ENCODE measurements at places on chromosomes 13 and 19.

DNA sequence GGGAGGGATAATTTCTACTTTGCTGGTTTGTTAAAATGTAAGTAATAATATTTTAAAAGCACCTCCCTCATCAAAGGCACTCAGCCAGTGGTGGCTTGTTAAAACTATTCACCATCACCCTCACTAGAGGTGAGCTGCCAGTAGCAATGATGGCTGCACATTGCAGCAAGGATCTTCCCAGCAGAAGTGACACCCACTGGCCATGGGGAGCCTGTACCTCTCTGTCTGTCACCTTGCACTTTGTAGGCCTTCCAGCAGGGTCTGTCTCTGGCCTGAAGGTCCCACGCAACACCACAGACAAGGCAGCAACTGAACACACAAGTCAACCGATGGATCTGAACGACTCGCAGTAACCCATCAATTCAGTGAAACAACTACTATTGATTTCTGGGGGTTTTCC lies 47.3 kb upstream of the C13orf42 start:
- no peak for DNase-seq

DNA sequence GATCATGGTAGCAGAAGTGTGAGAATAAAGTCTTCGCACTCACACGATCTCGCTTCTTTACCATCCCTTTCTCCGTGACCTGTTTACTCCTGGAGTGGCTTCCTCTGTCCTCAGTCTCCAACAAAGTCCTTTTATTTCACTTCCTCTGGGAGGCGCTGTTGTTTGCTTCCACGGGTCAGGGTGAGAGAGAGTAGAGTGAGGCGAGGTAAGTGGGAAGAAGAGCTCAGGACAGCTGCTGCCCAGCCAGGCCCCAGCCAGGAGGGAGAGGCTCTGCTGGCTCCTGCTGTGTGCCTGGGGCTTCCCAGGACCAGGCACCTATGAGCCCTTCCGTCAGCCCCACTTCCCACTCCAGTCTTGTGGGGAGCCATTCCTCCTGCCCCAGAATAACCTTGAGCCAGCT lies 242.1 kb downstream of the FGF9 start:
- DNase-seq, result no peak

GRCh38 chr19:48290771-48291488 lies 21.0 kb downstream of the ZNF114 start:
- DNase-seq, result no peak

- no peak for DNase-seq
These were observed 27.8 kb upstream of the F2RL3 start for GRCh38 chr19:16861011-16861410.

DNA sequence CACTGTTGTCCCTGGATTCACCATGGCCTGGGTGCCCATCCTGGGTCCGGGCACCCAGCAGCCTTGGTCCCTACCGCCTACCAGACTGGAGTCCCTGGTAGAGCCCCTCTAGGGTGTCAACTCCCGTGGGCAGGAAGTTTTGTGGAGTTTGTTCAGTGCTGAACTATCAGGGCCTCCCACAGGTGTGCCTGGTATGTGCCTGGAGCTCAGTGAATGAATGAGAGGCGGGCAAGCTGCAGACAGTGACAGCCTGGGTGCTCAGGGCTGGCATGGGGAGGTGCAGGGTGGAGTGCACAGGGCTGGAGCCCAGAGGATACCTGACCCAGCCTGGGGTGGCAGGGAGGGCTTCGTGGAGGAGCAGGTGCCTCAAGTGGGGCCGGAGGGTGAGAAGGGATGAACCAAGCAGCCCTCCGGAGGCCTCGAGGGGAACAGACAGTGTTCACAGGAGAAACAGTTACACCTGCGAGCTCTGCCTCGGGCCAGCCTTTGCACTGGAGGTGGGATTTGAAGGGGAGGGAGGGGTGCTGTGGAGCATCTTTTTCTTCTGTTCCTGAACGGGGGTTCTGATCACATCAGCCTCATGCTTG lies 29.6 kb downstream of the PAK4 start:
- DNase-seq, result no peak

DNA sequence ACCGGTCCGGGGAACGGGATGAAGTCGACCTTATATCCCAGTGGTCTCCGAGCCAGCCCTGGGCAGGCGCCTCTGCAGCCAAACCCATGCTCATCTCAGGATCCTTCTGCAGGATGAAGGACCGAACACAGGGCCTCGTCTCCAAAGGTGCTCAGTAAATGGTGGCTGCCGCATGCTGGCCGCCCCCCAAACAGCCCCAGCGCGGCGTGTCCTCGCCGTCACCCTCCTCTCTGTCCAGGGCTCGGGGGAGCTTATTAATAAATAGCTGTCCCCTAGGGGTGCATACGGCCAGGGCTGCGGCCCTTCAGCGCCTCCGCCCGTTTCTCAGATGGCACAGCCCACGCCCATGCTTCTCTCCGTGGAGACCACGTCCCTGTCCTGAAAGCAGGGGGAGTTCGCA lies 32.6 kb upstream of the SPACA7 start:
- no peak for DNase-seq

All from GM12892 (cell line).